ENCODE measurements at places on chromosomes 12 and 14.

GRCh38 chr14:92934196-92935085, 11.5 kb downstream of the CHGA start:
- no peak for DNase-seq

GRCh38 chr12:123160801-123161487, 10.1 kb upstream of the PITPNM2 start:
- DNase-seq, result no peak

GRCh38 chr12:90682398-90682797, 272.6 kb downstream of the CCER1 start:
- DNase-seq, result no peak

- DNase-seq, result no peak
Measured at GRCh38 chr12:59491877-59492276, 104.0 kb upstream of the SLC16A7 start.

All from stimulated activated CD8-positive, alpha-beta memory T cell treated with anti-CD3 and anti-CD28 coated beads, Interleukin-7, amount 100 ng/mL, for 1 hour (primary cell).